ENCODE measurements at places on chromosomes 3 and 15.

GRCh38 chr3:172982736-172983364 lies 158.2 kb downstream of the SPATA16 start:
- DNase-seq: no peak

DNA sequence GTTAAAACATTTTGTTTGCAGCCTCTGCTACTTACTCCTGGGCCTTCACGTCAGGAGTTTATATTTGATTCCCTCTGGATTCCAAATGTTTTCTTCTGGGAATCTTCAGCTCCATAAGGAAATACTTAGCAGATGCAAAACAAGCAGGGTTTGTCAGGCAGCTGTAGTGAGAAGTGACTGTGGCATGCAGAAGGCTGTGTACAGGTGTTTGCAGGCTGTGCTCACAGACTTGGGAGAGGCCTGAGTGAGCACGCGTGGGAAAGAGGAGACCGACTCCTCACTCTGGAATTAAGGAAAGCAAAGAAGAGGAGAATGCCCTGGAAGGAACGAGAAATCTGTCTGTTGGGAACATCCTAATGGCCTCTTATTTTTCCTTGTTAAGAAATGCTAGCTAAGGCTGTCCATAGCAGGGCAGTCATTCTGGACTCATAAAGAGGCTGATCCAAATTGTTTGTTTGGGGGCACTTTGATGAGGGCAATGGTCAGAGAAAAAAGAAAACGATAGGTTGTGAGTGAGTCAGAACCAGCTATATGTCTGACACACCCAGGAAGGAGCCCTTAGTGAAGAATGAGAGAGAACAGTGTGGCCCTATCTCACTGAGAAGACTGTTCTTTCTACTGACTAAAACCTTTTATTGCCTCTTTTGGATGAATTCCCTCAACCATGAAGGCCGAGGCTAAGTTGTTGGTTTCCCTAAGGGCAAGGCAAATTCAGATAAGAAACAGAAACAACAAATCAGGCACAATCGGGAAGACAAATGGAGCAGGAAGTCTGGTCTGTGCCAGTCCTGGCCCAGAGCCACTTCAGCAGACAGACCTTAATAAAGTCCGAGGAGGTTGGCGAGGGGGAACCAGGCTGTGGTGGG lies 82.6 kb downstream of the TGFBR2 start:
- peak; percentile 42 for DNase-seq

GRCh38 chr3:187831125-187832051 lies 86.1 kb upstream of the BCL6 start:
- no peak for DNase-seq

DNA sequence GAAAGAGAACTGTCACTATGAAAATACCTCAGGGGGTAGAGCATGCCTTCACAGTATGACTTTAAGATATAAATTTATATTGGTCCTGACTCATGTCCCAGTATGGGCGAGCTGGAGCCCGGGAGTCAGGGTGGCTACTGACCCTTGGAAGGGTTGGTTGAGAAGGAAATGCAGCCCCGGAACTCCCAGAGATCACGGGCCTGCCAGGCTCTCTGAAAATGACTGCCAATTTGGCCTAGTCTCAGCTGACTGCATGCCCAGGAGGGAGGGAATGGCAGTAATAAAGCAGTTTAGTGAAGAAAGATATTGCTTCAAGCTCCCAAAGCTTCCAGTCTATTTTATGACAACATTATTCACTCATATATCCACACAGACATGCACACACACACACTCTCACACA lies 299.0 kb downstream of the NR2F2 start:
- DNase-seq: no peak

DNA sequence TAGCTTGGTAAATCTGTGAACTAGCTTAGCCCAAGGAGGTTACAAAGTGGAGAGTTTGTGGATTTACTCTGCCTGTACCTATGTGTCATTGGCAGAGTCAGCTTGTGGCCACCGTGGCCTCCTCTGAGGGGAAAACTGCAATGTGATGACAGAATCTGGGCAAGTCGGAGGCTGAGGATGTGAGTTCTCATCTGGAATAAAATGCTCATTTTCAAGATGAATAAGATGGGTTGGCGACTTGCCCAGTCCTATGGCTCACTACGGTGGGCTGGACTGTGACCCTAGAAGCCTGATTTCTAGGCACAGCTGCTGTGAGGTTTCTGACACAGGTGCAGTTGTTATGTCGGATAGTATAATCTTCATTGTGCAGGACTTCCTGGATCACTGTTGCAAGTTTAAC lies 83.7 kb downstream of the ETV5 start:
- DNase-seq: no peak

DNA sequence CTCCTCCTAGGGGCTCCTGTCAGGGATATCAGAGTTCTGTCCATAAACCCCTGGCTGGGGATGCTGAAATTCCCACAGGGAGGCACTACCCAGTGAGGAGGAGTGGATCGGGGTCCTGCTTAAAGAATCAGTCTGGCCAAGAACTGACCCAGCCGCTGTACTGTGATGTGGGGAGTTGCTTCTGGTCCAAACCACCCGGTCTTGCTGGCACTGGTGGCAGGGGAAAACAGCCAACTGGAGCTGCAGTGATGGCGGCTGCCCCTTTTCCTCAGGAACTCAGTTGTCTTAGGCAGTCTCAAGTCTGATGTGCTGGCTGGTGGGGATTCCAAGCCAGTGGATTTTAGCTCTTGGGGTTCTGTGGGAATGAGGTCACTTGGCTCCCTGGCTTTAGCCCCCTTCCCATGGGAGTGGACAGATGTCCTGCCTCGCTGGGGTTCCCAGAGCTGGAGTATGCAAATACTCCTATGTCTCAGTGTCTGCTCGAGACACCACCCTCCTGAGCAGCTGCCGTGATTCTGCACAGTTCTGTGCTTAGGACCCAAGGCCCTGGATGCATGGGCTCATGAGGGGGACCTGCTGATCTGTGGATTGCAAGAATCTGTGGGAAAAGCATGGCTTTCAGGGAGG lies 97.1 kb downstream of the SLC25A26 start:
- DNase-seq: no peak

- DNase-seq: no peak
These were observed 282.5 kb upstream of the TTC14 start for GRCh38 chr3:180319461-180319860.

GRCh38 chr3:73055583-73055982 lies 5.9 kb upstream of the EBLN2 start:
- no peak for DNase-seq

DNA sequence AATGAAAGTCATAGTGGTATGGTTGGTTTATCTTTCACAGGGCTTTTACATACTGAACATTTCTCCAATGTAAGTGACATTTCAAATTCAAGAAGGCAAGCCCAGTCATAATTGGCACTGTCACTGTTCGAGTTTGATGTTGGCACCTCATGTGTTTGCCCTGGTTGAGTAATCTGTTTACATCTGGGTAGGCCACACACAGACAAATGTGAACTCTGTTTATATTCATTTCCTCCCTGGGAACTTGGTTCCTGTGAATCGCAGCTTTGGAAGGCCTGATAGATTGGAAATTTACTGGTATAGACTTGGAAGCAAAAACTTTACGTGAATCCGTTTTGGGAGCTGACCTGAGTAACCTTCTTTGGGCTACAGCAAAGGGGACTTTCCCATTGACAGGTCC lies 395.2 kb upstream of the AZI2 start:
- DNase-seq: no peak
